OCI-LY7 (cell line): ENCODE measurements at places on chromosomes 13 and 19.
A peak's percentile ranks its signal among the peaks of the same experiment; 100 is the strongest.

DNA sequence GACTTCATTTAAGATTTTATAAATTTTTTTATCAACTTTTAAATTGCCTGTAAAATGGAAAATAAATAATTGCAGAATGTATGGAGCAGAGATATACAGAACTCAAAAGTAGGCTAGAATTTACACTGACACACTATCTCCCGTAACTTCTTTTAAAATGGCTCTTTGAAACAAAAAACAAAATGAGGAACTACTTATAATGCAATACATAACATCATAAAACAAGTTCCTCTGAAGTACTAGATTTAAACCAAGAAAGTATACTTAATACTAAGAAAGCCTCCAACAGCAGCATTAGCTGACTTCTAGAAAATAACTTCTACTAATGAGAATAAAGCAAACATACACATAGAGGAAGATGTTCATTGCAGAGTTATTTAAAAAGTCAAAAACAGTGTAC is 17.0 kb downstream of the RBM26 start:
- DNase-seq = no peak

GRCh38 chr13:94959626-94960025 is 247.3 kb upstream of the SOX21 start:
- no peak for DNase-seq

DNA sequence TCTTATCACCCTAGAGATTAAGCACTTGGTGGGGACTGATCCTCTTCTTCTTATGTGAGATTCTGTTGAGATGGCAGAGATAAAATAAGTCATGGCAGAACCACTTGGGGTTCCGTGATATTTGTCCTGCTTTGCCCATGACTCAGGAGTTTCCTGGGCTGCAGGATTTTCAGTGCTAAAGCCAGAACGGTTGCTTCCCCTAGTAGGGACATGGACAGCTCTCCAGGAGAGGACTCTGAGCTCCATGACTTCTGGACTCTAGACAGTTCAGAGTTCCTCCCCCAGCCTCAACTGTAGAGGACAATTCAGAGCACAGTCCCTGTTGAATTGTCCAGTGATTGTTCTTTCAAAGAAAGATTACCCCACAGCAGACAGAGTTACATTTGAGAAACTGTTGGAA is 98.8 kb downstream of the OLFM4 start:
- DNase-seq = no peak

GRCh38 chr19:41300555-41300954 is 9.4 kb upstream of the CCDC97 start:
- DNase-seq = no peak

GRCh38 chr13:43567608-43568007 is 219.2 kb downstream of the ENOX1 start:
- no peak for DNase-seq

- no peak for DNase-seq
Measured at GRCh38 chr19:29866011-29866410, 54.2 kb downstream of the CCNE1 start.

DNA sequence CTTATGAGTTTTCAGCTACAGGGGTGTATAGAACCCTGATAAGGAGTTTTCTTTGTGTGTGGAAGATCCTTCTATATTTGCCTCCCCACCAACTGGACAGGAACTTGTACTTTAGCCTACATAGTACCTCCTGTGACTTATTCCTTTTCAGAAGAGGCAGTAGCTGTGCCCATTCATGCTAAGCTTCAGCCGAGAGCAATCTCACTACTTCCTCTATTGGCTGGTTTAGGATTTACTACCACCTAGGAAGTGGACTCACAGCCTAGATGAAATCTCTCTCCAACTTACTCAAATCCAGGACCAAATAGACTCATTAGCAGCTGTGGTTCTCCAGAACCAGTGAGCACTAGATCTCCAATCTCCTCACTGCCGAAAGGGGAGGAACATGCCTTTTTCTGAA is 2.3 kb upstream of the REX1BD start:
- DNase-seq = peak; percentile 62

GRCh38 chr19:52170863-52171320 is 529 bp downstream of the ZNF836 start:
- no peak for DNase-seq

DNA sequence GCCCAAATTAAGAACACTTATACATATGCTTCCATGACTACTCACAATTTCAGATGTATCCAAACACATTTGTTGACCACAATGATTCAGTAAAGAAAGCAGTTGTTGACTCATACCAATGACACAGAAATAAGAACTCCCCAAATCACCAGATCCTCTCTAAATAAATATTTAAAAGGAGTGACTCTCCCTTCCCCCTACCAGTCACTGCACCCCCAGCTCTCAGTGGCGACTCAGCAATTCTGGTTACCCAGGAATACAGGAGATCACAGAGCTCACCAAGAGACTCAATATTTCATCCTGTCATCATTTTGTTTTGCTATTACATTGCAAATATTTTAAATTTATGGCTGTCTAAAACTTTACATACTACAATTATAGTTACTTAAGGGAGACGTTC is 131.5 kb downstream of the RGCC start:
- DNase-seq = no peak

DNA sequence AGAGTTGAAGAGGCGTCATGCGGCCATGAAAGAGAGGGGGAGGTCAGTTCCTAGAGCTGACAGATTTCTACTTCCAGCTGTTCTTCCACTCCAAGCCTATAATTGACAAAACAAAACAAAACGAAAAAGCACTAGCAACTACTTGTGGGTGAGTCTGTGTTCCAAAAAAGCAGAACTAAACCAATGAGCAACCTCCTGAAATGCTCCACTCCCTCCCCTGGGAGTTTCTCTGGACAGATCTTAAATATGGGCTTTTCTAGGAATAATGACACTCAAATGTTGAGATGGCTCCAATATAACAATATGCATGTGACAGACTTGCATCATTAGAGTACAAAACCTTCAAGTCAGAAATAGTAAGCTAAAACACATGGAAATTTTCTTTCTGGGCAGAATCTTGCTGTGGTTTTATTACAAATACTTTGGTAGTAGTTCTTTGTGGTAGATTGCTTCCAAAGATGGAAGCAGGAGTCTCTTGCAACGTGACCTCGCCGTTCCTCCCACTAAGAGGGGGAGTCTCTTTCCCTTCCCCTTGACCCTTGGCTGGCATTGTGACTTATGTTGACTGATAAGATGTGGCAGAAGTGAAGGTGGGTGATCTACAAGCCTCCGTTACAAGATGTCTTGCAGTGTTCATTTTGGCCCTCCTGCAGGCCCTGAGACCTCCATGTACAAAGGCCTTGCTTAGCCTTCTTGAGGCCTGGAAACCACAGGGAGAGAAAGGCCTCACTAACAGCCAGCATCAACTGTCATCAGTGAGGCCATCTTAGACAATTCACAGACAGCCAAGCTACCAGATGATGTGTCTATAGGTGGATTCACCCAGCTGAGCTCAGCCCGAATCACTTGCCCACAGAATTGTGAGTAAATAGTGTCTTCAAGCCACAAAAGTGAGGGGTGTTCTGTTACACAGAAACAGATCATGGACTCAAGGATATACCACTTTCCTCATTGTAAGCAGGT is 173.1 kb upstream of the RFC3 start:
- DNase-seq = no peak

DNA sequence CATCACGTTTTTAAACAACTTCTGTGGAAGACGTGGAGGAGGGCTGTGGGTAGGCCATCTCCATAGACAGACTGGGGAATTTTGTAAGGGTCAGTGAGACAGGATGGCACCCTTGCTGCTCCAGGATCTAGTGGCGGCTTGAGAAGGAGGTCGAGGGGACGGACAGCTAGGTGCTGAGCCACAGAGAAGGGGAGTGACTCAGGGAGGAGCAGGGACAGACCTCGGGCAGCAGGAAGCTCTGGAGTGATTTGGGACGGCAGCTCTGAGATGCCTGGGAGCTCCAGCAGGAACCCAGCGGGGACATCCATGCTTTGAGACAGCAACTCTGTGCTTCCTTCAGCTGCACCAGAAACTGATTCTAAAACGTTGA is 169.1 kb upstream of the SOX1 start:
- no peak for DNase-seq

DNA sequence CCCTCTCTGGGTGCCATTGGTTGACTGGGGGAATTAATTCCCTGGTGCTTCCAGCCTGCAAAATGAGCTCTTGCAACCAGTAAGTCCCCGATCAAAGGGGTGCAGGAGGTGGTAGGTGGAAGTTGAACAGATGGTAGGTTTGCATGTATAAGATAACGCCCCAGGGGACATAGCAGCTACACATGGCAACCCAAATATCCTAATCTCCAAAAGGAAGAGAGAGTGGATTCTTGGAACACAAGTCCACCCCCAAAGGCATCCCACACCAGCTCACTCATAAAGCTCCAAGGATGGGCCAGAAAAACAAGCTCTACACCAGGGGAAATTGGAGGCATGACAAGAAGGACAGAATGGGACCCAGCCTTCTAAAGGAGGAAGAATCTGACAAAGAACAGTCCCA is 4.8 kb downstream of the CD209 start:
- DNase-seq = no peak

DNA sequence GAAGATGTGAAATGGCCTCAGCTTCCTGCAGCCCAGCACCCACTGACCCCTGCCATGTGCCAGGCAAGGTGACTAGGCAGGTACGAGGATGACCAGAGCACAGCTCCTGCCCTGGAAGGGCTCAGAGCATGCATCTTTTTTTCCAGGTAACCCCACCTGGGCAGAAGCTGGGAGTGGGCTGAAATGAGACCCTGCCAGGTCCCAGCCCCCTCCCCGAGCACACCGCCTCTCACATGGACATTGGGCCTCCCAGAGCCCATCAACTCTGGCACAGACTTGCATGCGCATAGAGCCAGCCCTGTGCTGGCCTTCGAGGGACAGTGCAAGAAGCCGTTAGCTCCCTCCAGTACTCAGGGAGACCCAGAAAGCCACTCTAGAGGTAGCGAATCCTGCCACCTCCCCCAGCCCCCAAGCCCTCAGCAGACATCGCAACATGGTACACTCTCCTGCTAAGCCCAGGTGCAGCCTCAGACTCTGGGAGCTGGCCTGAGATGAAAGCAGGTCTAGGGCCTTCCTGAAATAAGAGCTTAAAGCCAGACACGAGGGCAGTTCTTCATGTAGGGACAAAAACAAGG is 8.9 kb upstream of the VSTM2B start:
- DNase-seq = no peak

- no peak for DNase-seq
Measured at GRCh38 chr19:58510084-58510862, 1.5 kb downstream of the SLC27A5 start.

- no peak for DNase-seq
Measured at GRCh38 chr19:6464070-6464873, at the start of gene CRB3. TSS of gene CRB3 (plus strand) at chr19:6464271. CDS start at chr19:6464702, 431 bp downstream.

DNA sequence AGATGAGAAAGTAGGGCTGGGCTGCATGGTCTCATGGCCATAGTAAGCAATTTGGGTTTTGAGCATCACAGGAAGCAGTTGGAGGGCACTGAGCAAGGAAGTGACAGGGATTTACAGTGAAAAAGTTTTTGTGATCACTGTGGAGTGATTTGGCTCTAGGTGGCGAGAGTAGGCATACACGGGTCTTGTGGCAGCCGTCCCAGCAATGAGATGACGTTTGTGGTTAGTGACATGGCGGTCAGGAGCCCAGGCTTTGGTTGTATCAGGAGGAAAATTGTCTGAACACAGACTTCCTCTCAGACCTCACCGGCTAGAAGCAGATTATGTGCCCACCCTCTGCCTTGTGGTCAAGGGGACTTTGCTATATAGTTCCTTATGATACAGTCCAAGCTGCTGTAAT is 3.3 kb downstream of the ZNF444 start:
- DNase-seq = no peak

DNA sequence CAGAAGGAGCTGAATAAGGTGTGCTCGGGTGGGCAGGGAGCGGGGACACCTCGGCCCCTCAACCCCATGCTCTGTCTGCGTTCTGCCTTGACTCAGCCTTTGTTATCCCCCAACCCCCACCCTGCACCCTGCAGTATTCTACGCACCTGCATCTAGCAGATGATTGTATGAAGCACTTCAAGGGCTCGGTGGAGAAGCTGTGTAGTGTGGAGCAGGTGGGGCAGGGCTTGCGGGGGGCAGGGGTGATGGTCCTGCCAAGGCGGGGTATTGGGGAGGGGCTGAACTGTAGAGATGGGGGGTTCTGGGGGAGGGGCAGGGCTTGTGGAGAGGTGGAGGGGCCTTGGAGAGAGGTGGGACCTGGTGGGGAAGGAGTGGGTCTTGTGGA is 6.1 kb downstream of the STXBP2 start:
- no peak for DNase-seq

DNA sequence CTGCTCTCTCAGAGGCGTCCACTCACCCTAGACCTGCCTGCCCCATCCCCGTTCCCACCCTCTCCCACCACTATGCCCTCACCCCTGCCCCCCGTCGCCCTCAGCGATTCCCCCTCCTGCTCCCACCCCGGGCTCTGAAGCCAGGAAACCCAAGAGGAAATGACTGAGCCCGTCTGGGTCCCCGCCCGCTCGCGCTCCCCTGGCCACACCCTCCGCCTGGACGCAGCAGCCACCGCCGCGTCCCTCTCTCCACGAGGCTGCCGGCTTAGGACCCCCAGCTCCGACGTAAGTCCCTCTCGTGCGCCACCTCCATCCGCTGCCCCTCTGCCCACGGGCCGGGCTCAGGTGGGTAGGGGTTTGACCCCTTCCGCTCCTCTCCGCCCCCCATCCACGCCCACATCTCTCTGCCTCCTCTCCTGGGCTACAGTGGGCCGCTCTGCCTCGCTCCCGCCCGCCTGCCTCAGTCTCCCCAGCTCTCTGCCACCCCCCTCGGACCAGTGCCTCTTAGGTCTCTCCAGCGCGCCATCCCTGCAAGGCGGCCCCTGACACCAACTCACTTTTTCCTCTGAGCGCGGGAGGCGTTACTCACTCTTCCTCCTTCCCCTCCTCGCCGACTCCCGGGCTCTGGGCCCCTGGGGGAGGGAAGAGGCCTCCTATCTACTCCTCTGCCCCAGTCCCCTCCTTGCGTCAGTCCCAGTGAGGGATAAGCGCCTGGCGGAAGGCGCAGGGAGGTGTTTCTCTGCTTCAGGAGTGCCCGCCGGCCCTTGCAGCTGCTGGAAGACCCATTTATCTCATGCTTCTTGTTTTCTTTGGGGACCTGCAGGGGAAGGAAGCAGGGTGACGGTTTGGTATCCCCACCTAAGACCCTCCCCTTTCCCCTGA is at the start of gene FXYD5:
FXYD5 (plus strand) TSS at position 211 of the 882 bp plus-strand sequence. CDS start 816 bp downstream, outside the sequence.
- peak; percentile 69 for DNase-seq

- no peak for DNase-seq
Measured at GRCh38 chr13:79807554-79807953, 326.6 kb downstream of the NDFIP2 start.

GRCh38 chr19:39335168-39335548 is 685 bp downstream of the GMFG start:
- no peak for DNase-seq

DNA sequence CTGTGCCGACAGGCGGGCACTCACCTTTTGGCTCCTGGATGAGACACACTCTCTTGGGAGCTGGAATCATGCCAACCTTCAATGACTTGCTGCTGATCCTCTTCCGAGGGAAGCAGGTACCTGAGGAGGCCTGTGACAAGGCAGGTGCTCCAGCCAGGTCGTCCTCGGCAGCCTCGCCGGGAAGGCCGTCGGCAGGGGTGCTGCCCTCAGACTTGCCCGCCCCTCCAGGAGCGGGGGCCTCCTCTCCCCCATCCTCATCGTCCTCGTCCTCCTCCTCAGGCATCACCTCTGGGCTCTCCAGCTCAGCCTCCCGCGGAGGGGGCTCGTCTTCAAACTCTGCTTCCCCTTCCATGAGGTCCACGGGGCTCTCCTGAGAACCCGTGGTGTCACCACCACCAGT is 29.2 kb downstream of the SUGP2 start:
- DNase-seq = no peak
